Stimulated activated CD4-positive, alpha-beta T cell treated with anti-CD3 and anti-CD28 coated beads, Interleukin-1b, Interleukin-23, amount 100 ng/mL, for 24 hours (primary cell): ENCODE measurements at places on chromosomes 5 and 9.
A peak's percentile ranks its signal among the peaks of the same experiment; 100 is the strongest.

GRCh38 chr5:100496296-100496695 is 38.9 kb upstream of the FAM174A start:
- DNase-seq, result no peak

DNA sequence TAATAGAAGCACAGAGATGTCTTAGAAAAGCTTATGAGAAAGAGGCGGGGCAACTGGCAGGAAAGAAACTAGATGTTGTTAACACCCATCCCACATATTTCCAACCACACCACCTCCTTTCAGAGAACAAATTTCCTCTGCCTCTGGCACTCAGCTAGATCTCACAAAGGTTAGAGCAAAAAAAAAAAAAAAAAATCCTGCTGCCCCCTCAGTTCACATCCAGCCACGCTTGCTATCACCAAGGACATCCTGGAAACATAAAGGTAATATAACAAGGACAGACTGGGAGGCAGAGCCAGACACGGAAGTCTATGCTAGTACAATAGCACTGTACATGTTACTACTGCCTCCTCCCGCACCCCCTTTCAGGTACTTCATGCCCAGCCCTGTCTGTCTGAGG is 238.0 kb upstream of the PTGER4 start:
- DNase-seq, result no peak

- DNase-seq, result no peak
These were observed 15.2 kb upstream of the SPATA9 start for GRCh38 chr5:95697781-95698681.

DNA sequence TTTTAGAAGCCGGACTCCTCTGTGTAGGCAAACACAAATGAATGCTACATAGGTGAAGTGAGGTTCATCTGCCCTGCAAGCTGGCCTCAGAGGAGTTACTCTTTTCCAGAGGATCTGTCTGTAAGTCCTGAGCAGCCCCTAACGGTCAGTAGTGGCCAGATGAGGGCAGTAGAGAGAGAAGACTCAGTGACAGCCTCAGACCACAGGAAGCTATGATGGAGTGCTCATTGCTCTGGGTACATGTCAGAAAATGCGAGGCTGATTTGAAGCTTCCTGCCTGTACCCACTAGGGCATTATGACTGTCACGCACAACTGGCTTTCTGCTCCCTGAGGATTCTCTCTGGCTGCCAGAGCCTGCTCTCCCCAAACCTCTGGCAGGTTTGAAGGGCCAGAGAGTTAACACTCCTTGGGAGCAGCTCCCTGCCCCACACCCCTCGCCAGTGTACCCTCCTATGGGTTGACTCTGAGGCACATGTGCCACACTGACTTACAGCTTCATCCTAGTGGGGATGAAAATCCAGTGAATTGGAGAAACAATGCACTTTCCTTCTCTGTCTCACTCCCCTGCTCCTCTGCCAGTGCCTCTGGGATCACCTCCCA is 141.5 kb downstream of the GABRG2 start:
- DNase-seq, result no peak

DNA sequence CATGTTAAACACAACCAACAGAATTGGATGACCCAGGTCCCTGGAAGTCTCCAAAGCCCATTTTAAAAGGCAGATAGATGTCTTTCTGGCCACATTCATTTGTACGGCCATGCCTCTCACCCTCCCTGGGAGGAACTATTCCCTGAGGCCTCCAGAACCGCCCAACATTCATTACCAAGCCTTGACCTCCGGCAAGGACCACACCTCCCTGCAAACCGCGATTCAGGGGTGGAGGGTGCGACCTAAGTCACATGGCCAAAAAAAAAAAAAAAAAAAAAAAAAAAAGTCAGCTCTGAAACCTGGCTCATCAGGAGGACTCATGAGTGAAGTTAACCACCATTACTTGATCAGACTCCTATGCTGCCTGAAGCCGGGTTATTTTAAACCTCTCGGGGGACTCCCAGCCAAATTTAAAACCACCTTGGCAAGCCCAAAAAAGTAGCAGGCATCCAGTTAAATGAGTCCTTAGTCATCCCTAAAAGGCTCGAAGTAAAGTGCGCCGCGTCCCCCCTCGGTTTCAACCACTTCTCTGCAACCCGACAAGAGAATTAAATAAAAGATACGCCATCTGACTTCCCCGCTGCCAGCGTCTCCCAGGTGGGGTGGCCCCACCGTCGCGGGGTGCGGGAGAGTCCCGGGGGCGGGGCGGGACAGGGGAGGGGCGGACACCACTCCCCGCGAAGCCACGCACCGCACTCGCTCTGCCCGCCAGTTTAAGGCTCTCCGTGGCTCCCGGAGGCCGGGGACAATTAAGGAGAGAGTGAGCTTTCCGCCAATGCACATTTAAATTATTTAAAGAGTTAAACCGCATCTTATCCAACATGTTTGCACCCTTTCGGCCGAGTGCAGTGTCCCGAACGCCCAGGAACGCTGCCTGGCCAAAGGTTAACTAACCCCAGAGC is 2.3 kb downstream of the KLF9 start:
- DNase-seq, result peak; percentile 45

DNA sequence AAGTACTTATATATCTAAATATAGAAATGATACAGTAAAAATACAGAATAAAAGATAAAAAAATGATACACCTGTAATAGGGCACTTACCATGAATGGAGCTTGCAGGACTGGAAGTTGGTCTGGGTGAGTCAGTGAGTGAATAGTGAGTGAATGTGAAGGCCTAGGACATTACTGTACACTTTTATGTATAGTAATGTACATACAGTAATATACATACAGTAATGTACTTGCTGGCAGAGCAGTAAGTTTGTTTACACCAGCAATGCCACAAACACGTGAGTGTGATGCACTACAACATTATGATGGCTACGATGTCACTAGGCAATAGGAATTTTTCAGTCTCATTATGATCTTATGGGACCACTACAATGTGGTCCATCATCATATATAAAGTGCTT is 34.2 kb downstream of the SUSD1 start:
- DNase-seq, result no peak

- DNase-seq, result peak; percentile 97
These were observed 14.6 kb downstream of the LCN10 start for GRCh38 chr9:136728080-136728547.
